ENCODE measurements at places on chromosomes 6 and 20.

DNA sequence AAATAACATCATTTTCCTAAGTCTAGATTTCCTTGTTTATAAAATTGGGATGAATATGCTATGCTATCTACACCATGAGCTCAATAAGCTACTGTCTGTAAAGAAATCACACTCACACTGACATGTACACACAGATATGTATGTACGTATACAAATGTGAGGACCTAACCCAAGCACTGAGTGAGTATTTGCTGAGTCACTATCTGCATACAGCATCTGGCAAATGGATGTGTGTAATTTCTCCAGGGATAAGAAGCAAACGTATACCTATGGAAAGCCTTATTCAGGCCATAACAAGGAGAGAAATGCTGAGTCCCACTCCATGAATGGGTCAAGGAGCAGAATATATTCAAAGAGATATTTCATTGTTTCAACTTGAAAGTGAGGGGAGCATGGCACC is 153.9 kb downstream of the LPA start:
- DNase-seq: no peak

GRCh38 chr20:48489046-48489463 is 338.7 kb downstream of the PREX1 start:
- DNase-seq: no peak

GRCh38 chr20:57619051-57619831 is 985 bp downstream of the ZBP1 start:
- peak; percentile 40 for DNase-seq

DNA sequence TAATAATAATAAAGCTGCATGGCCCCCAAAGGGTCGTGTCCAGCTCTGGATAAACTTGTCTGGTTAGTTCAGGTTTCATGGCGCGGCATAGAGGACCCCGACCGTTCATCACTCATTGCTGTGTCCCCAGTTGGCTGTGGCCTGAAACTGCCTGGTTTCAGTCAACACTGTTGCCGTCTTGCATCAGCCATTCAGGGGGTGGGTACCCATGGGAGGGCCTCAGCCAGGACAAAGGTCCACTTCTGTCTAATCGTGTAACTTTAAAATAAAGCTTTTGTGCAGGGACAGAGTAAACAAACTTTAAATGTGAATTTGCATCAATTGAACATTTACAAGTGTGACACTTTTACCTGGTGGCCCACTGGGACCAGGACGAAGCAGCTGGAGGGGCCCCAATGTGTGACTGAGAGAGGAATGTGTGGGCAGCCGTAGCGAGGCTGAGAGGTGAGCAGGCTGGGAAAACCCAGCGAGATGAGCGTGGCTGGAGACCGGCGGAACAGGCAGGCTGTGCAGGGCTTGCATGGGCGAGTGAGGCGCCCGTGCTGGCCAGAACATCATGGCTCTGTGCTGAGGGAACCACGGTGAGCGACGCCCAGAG is 22.3 kb upstream of the UNC93A start:
- no peak for DNase-seq

- DNase-seq: no peak
Measured at GRCh38 chr20:45305262-45305661, 1.4 kb upstream of the RBPJL start.
